ENCODE measurements at places on chromosomes 1 and 21.

- DNase-seq: no peak
Observed at GRCh38 chr1:51859735-51860134, 18.8 kb downstream of the NRDC start.

DNA sequence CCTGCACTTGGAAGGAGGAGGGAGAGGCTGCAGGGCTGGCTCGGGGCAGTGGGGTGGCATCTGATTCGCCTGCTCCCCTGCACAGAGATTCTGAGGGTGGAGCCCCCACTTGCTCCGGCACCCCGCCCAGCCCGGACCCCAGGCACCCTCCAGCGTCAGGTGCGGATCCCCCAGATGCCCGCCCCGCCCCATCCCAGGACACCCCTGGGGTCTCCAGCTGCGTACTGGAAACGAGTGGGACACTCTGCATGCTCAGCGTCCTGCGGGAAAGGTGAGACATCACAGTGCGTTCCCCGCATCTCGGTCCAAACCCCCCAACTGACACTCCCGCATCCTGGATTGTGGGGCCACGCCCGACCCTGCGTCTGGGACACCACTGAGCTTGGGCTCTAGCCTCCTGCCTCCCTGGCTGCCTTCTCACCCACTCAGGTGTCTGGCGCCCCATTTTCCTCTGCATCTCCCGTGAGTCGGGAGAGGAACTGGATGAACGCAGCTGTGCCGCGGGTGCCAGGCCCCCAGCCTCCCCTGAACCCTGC is 7.9 kb downstream of the ADAMTSL4 start:
- no peak for DNase-seq

- no peak for DNase-seq
Observed at GRCh38 chr1:184801503-184801902, 46.8 kb upstream of the EDEM3 start.

GRCh38 chr1:248111157-248111556 is 16.2 kb downstream of the OR2L13 start:
- DNase-seq: no peak

- no peak for DNase-seq
Observed at GRCh38 chr1:184272175-184272866, 114.5 kb upstream of the C1orf21 start.

GRCh38 chr1:205474571-205474970 is 18.7 kb upstream of the BLACAT1 start:
- DNase-seq: no peak

Measured in stimulated activated CD4-positive, alpha-beta T cell treated with anti-CD3 and anti-CD28 coated beads, Interleukin-1b, Interleukin-23, amount 100 ng/mL, for 1 hour (primary cell).